ENCODE measurements at places on chromosomes 12 and 14. TPM values are rescaled to one million over a fixed set of nuclear protein-coding genes. Genes with fewer than 3 reads are reported as not detected.

DEGS2 gene
- total RNA-seq: 0.18 TPM

PRIM1 gene
- 28.0 TPM for total RNA-seq

OR4K14 gene
- not detected for total RNA-seq

ANKRD9 gene
- 39.9 TPM for total RNA-seq

TDRD9 gene
- not detected for total RNA-seq

GRCh38 chr12:132404951-132405741 lies 75.8 kb upstream of the GALNT9 start:
- no peak for DNase-seq

DNA sequence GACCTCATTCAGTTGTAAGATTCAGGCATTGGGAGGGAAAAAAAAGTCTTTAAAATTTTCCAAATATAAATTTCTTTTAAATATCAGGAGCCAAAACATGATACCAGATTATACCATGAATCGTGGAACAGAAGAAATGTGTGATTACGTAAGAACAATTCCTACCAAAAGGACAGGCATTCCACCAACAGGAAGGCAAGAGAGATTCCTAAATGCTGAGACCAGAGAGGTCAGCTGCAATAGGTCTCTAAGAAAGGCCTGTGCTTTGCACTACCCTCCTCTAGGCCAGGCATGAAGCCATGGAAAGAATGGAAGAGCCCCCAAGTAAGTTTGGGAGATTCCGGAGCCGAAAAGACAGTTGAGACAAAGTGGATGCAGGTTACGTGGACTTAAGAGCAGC lies 83.7 kb downstream of the PTGER2 start:
- no peak for DNase-seq

- no peak for DNase-seq
Measured at GRCh38 chr14:71103662-71104484, 196.6 kb downstream of the PCNX1 start.

DNA sequence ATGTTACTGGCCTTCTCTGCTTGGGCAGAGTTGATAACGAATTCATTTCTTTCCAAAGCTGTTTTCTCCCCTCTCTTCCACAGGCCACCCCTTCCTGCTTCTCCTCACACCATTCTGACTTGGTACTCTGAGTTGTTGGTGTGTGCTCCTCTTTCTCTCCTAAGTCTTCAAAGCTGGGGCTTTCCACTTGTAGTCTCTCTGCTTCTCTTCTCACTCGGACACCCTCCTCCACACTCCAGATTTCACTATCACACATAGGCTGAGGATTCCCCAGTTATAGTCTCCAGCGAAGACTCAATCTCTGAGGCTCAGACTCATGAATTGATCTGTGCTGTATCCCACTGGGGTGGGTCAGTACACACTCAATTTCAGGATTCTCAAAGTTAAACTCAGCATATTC lies 201.0 kb downstream of the SSPN start:
- DNase-seq: no peak

- DNase-seq: peak; percentile 70
Measured at GRCh38 chr12:104411826-104412641, 44.7 kb upstream of the CHST11 start.

DNA sequence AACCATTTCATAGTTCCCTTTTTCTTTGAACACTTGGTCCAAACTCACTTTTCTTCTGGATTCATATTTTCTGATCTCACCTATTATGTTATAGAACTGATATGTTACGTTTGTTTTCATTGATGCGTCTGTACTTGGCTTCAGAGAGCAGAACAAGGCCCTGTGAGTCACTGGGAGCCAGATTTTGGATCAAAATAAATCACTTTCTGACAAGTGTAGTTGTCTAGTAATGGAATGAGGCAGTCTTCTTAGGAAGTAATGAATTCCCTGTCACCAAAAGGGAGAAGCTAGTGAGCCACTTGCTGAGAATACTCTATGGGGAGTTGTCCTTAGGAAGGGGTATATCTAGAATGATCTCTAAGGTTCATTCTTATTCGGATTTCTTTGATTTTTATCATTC lies 10.2 kb downstream of the BICD1 start:
- peak; percentile 23 for DNase-seq

DNA sequence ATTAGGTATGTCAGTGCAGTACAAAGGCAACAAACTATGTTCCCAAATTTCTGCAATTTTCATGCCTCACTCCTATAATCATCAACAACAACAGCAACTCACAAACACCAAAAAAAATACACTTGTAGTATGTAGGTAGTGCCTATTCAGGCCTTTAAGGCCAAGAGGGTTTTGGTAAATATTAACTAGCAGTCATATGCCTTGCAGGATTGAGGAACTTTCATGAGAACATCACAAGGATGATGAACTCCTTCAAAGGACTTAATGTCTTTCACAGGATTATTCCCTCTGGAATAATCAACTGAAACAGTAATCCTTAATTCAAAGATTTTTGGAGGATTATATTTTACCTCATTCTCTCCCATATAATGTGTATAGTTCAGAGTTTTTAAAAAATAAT lies 293.8 kb downstream of the NOVA1 start:
- DNase-seq: no peak

- no peak for DNase-seq
Measured at GRCh38 chr14:60487211-60487610, 1.3 kb upstream of the C14orf39 start.

DNA sequence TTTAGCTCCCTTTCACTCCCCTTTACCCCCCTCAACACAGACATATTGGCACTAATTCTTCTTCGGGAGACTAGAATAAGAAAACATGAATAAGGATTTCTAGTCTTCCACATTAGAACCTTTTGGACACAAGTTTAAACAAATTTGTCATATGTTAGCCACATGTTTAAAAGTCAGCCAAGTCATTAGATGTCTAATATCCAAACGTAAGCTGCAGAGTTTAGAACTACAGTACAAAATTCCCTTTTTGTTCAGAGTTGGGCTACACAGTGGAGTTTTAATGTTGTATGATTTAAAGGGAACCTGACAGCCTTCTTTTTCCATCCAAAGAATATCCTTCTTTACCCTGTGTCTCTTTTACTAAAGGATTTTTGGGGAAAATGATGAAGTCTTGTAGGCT lies 79.8 kb downstream of the PDE6H start:
- no peak for DNase-seq

GRCh38 chr14:61649283-61649682 lies 46.0 kb upstream of the HIF1A start:
- DNase-seq: no peak

GRCh38 chr12:121314431-121314830 lies 17.9 kb upstream of the CAMKK2 start:
- peak; percentile 16 for DNase-seq

Data from endodermal cell (in vitro differentiated cells).